ENCODE measurements at places on chromosomes 4 and X. TPM values are rescaled to one million over a fixed set of nuclear protein-coding genes. Genes with fewer than 3 reads are reported as not detected.

DNA sequence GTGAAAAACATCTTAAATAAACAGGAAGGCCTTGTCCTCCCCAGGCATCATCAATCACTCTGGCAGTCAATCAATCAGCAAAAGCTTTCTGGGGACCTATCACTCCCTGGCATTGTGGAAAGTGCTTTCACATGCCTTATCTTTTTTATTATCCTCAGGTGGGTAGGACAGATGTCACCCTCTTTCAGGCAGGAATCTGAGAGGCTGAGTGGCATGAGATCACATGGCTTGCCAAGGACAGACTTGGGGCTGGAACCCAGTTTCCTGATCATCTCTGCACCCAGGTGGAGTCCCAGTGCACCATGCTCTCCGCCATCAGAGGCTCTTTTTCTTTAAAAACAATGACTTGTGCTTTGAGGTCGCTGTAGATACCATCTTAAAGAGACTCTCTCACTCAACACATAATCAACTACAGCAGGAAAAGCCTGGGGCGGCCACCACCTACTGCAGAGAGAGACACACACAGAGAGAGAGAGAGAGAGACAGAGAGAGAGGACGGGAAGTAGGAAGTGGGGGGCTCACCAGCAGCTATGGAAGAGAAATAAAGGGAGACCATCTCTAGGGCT, 282.7 kb downstream of the PTTG2 start:
- no peak for DNase-seq

GRCh38 chr4:124181039-124181438, 531.5 kb downstream of the ANKRD50 start:
- DNase-seq, result no peak

USP17L10 gene
- not detected for total RNA-seq

- DNase-seq, result no peak
These were observed 171.4 kb downstream of the MSL3 start for GRCh38 chrX:11929476-11929875.

- DNase-seq, result no peak
These were observed 117.3 kb downstream of the WDFY3 start for GRCh38 chr4:84849051-84849640.

GRCh38 chr4:123640271-123640670, 243.7 kb downstream of the SPRY1 start:
- no peak for DNase-seq

PDCL2 gene
- not detected for total RNA-seq

DNA sequence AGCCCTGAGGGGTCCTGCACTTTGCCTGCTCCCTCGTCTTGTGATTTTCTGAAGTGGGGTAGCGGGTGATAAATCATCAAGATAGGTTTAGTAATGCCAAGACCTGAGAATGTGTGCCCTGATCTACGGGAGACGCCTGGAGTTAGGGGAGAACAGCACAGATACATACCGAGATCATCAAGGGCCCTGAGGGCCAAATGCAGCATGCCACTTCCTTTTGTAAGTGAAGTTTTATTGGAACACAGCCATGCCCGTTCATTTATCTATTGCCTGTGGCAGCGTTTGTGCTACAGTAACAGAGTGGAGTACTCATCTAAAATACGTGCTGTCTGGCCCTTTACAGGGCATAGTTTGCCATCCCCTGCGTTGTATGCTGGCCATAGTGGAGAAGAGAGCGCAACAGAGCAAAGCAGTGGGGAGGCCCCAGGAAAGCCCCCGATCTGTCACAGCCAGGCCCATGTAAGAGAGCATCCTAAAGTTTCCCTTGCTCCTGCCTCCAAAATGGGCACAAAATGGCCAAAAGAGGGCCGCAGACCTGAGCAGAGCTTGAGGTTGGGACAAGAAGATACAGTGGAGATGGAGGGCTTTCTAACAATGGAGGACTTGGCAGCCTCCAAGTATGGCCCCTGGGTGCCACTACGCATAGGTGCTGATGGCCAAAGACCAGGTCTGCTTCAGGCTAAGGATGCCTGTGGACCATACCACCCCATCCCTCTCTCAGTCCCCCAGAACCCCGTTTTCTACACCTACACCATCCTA, 167.0 kb downstream of the SMIM20 start:
- no peak for DNase-seq

GRCh38 chr4:155559915-155560314, 106.7 kb upstream of the GUCY1A1 start:
- no peak for DNase-seq

TMEM47 gene
- 43.4 TPM for total RNA-seq

DNA sequence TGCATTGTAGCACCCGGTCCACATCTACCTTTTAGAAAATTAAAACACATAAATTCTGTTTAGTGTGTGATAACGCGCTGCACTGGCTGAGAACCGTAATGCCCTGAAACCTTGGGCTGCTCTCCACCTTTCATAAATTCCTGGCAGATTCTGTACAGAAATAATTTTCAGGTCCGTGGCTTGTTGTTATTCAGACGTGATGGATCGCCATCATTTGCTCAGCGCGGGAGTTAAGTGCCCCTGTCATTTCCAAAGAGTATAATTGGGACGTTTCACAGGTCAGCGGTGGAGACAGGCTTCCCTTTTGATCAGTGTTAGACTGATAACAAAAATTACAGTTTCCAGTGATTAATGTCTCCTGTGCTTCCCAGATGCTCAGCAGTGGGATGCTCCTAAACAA, 16.5 kb downstream of the UVSSA start:
- DNase-seq, result no peak

TBC1D8B gene
- total RNA-seq, result 14.3 TPM

DNA sequence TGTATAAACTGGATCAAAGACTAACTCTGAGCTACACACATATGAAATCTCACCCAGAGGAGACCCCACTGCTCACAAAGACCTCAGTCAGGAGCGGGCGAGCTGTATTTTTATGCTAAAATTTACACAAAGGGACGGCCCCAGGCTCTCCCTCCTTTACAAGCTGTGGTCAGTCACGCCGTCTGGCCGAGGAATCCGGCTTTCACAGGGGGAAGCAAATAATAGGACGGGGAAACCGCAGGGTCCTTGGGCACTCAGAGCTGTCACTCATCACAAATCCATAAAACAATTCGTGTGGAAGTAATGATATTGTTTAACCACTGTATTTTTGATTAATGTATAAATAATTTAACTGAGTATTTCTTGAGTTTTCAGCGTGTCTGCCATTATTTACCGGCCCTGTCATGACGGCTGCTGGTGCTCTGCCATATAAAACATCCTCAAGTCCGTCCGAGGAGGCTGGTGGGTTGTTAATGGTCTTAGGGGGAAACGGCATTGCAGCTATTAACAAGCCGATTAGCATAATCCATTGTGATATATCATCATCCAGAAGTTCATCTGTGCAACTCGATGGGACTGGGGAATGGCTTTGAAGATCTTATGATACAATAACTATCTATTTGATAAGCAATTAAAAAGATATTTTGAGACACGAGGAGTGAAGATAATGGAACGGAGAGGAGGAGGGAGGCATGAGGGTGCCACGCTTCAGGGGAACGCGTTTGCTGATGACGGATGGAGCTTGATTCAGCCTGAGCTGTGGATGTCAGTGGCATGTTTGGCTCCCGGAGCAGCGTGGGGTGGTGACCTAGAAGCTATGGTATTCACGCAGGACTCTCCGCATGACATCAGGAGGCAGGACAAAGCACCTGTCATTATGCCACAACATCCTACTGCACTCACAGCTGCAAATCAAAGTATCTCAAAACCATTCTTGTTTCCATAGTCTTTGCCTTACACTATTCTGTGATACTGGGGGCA, 150.9 kb downstream of the SHOX start:
- DNase-seq, result no peak

MAGEA1 gene
- total RNA-seq, result not detected

MTNR1A gene
- total RNA-seq, result 3.8 TPM

CLCN4 gene
- 1.8 TPM for total RNA-seq

DNA sequence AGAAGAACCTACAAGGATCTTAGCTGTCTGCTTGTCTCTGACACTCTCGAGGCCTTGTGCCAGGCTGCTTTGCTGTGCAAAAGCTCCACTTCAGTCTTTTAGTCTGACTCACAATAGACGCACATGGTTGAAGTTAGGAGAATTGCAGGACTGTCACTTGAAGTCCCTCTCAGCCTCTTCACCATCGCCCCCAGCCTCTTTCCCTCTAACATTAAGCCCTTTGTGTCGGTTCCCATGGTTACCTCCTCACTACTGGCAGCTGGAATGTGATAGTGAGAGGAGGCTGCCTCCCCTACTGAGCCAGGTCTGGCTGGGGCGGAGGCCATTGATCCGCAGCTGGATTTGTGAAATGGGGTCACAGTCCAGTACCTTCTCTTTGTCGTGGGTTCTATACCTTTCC, 201.8 kb downstream of the SOWAHB start:
- no peak for DNase-seq

MAGEA8 gene
- total RNA-seq, result not detected

GYPE gene
- total RNA-seq, result not detected

LIMCH1 gene
- 9.2 TPM for total RNA-seq

PAGE4 gene
- not detected for total RNA-seq

P2RY10 gene
- 2.3 TPM for total RNA-seq

- no peak for DNase-seq
These were observed 225.1 kb downstream of the NR3C2 start for GRCh38 chr4:148216866-148217814.

DOK7 gene
- 0.61 TPM for total RNA-seq

DNA sequence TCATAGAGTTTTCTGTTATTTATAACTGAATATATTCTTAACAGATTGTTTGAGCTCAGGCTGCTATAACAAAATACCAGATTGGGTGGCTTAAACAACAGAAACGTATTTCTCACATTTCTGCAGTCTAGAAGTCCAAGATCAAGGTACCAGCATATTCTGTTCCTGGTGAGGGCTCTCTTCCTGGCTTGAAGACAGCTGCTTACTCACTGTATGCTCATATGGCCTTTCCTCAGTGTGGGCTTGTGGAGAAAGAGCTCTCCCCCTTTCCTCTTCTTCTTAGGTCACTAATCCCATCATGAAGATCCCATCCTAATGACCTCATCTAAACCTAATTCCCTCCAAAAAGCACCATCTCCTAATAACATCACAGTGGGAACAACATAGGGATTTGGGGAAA, 117.8 kb downstream of the RASGEF1B start:
- no peak for DNase-seq

DNA sequence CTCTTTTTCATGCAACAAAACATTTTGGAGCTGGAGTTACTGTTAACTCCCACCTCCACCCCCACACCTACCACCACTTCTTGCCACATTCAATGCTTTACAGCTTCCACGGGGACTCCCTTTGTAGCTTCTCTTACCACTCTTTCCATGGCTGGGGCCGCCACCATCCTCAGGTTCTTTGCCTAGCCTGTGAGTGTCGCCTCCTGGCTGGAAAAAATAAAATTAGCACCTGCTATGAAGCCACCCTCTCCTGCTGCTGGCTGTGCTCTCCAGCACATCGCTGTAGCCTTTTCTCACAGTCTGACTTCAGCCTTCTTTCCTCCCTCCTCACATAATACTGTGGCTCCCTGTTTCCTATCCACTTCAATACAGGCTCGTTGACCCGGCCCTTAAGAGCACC, 114.4 kb downstream of the FRAS1 start:
- no peak for DNase-seq

- no peak for DNase-seq
These were observed 109.1 kb upstream of the ANK2 start for GRCh38 chr4:112940336-112940735.

DNA sequence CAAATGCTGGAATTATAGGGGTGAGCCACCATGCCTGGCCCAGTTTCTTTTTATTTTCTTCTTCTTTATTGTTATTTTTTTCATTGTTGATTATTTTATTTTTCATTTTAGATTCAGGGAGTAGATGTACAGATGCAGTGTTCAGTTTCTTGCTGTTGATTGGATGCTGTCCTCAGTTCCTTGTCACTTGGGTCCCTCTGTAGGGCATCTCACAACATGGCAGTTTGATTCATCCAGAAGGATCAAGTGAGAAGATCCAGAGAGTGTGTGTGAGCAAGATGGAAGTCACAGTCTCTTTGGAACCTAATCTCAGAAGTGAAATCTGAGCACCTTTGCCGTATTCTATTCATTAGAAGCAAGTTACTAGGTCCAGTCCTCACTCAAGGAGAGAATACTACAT, 20.9 kb downstream of the HMGB3 start:
- no peak for DNase-seq

GRCh38 chr4:98232202-98232601, 29.0 kb upstream of the RAP1GDS1 start:
- DNase-seq, result no peak

HHIP gene
- total RNA-seq, result 5.5 TPM

DNA sequence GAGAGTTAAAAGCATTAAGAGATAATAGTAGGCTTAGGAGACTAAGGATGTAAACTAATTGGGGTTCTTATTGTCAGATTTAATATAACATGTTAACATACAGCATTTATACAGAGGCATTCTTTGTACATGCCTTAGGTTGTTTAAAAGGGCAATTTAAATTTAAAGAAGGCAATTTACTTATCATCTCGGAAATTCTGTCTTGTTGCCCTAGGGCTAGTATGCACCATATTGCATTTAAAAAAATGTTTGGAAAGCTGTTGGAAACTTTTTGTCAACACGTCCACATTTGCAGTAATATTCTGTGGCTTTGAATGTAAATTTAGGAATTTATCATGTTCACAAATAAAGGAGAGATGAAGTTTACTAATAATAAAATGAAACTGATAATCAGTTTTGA, 25.5 kb downstream of the GALNT7 start:
- DNase-seq, result no peak

NLRP2B gene
- not detected for total RNA-seq

ARMCX1 gene
- 44.0 TPM for total RNA-seq

DNA sequence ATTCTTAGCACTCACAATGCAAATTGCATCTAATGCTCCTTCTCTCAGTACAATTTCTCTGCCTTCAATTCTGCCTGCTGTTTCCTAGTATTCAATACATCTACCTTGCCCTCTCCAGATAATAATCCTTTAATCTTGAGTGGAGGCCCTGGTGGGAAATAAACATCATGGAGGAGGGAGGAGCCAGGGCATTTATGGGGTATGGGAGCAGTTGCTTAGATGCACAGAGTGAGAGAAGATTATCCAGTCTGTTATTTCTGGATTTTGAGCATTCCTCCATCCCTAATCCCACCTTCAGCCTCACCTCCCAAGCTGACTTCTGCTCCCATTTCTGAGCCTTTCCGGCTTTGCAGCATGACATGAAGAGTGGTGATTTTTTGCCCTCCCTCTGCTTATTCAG, 127.9 kb upstream of the PPP3CA start:
- no peak for DNase-seq

Data from mucosa of descending colon (tissue), 3 donors.